Calu3 (cell line): ENCODE measurements at places on chromosomes 11 and 22.

GRCh38 chr11:46051102-46051501, 70.2 kb downstream of the PHF21A start:
- no peak for DNase-seq

- no peak for DNase-seq
These were observed 16.8 kb downstream of the SERPING1 start for GRCh38 chr11:57614234-57614772.

DNA sequence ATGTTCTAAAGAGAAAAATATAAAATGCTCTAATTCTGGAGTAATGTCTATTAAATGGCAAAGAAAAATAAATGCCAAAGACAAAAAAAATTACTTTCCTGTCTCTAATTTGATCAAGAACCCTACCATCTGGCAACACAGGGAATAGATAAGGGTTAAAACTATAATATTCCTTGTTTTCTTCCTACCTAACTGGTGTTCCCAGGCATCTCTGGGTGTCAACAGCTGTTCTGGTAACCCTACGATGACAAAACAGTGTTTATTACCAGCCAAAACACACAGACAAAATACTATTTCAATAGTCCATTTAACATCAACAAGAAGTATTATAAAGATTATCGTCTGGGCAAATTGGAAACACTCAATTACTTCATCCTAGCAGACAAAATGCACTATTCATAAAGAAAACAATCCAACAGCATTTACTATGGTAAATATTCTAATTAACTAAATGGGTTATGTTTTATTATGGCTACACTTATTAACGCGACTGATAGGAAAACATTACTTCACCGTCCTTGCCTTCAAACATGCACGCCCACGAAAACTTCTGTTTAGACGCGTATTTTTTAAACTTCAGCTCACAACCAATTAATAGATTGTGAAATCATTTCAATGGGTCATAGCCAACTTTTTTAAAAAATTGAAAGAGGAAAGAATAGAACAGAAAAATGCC, 50.6 kb downstream of the LGR4 start:
- no peak for DNase-seq

DNA sequence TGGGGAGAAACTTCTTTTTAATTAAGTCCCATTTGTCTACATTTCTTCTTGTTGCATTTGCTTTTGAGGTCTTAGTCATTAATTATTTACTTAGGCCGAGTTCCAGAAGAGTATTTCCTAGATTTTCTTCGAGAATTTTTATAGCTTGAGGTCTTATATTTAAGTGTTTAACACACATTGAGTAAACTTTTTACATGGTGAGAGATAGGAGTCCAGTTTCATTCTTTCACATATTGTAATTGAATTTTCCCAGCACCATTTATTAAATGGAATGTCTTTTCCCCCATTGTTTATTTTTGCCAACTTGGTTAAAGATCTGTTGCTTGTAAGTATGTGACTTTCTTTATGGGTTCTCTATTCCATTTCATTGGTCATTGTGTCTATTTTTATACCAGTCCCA, 1344.0 kb upstream of the RAG2 start:
- DNase-seq = no peak

GRCh38 chr11:33344611-33345010, 87.4 kb downstream of the HIPK3 start:
- DNase-seq = no peak

DNA sequence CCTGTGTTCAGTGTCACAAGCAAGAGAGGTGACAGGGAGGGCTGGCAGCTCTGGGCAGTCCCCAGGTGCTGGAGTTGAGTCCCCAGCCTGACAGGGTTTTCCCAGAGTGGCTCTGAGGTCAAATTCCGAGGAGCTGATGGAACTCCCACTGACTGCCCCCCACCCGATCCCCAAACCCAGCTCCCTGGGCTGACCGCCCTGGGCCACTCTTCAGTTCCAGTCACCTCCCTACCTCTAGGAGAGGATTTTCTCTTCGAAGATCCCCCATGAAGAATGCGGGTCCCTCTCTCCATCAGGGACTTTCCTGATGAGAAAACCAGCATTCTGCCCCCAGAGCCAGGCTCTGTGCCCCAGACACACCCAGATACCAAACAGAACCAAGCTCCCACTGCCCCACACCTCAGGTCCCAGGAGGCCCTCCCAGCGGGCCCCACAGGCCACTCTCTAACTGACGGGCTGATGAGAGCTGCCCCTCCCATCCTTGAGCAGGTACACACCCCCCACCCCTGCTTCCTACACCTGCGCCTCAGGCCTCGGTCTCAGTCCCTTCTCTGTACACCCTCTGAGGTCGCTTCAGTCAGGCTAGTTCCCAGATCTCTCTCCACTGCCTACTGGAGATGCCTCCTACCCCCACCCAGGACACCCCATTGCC, 12.1 kb upstream of the RAC2 start:
- DNase-seq = no peak

DNA sequence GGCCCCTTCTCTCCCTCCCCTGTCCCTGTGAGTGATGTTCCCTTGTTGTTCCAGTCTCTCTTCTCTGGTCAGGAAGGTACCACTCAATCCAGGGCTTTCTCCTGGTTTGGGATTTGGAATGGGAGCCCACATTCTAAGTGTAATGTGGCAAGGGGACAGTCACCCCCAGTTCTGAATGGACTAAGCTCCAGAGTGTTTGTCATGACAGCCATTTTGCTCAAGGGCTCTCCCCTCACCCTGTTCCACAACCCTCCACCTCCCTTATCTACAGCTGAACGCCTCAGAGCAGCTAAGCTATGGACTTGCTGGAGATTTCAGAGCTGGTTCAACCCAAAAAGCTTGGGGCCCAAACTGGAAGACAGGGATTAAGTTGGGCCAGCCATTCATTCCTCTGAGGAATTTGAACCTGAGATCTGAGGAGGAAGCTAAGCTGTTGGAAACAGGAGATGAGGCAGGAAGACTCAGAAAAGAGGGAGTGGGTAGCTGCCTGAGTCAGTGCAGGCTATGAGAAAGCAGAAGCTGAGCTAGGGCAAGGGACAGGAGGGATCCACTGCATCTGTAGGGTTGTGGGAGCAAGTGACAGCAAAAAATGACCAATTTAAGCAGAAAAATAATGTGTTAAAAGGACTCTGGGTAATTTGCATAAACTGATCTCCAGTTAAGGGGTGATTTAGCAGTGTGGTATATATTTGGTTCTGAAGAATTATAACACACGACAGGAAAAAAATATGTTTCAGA, 22.9 kb upstream of the FCHSD2 start:
- DNase-seq = no peak

DNA sequence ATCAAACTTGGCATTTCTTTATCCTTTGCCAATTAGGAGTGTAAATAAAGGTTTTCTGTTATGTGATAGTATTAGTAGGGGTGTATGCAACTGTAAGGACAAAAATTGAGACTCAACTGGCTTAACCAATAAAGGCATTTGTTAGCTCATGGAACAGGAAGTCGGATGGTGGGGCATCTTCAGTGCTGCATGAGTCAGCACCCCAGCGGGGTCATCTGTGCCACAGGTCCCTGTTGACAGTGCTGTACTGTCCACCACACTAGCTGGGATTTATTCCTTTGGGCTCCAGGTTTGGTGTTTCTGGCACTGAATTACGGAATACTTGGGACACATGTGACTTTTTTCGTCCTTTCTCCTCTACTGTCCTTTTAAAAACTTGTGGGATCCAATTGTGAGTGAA, 86.0 kb downstream of the PPP6R3 start:
- no peak for DNase-seq

GRCh38 chr11:827146-827896, 398 bp upstream of the CRACR2B start:
- DNase-seq = peak; percentile 71

DNA sequence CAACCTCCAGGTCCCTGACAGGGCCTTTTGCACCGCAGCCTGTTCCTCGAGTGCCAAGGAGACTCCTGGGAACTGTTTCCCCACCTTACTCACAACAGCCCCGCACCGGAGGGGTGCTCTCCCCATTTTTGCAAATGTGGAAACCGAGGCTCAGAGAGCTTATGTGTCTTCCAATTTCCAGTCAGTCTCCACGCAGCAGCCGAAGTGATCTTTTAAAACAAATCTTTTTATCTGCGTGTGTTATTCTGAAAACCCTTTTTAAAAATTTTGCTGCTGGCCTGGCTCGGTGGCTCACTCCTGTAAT, 409 bp upstream of the TMEM134 start:
- no peak for DNase-seq

GRCh38 chr22:29726106-29726505, 6.3 kb downstream of the CABP7 start:
- DNase-seq = no peak

GRCh38 chr11:134413826-134414731, 2.0 kb upstream of the B3GAT1 start:
- no peak for DNase-seq

DNA sequence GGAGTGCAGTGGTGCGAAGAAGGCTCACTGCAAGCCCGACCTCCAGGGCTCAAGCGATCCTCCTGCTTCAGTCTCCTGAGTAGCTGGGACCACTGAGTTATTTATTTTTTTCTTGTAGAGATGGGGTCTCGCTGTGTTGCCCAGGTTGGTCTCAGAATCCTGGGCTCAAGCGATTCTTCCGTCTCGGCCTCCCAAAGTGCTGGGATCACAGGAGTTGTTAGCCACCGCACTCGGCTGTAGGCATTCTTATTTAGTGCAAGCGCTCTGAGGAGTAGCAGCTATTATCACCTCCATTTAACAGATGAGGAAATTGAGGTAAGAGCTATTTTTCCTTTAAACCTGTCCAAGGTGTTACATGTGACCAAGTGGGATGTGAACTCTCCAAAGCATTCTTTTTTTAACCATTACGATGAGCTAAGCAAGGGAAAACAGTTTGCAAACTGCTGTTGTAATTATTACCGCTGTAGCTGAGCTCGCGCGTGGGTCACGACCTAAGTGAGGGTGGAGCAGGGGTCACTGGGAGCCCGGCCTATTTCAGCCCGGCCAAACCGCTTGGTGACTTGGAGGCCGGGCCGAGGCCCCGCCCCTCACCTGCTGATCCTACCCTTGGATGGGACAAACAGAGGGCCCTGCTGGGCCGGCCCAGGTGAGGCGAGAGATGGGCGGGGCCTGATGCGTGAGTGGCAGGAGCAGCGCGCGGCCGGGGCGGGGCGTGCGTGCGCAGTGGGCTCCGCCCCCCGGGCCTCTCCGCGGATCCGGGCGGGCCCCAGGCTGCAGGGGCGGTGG, 449 bp upstream of the KREMEN1 start:
- DNase-seq = peak; percentile 98

GRCh38 chr22:23655891-23656475, 23.9 kb upstream of the DRICH1 start:
- no peak for DNase-seq

DNA sequence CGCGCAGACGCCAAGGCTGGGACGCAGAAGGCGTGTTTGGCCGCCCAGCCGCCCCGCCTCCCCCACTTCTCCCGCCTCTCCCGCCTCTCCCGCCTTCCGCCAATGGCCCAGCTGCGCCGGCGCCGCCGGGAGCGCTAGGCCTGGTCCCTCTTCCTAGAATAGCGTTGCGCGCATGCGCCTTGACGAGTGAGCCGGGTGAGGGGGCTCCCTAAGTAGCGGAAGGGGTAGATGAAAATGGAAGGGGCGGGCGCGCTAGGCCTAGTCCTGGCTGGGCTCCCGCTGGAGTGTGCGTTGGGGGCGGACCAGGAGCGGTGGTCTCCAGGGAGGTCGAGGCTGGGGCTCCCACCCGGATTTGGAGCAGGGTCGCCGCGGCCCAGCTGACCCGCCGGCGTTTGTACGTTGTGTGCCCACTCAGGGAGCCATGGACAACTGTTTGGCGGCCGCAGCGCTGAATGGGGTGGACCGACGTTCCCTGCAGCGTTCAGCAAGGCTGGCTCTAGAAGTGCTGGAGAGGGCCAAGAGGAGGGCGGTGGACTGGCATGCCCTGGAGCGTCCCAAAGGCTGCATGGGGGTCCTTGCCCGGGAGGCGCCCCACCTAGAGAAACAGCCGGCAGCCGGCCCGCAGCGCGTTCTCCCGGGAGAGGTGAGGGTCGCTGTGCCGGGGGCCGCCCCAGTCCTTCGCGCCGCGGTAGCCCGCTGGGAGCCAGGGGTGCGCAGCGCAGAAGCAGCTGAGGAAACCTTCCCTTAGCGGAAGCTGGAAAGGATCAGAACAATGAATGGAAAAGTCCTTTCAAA, at the start of gene AKIP1:
TSS of gene AKIP1 (plus strand) at position 161 of the 795 bp plus-strand sequence. CDS start at position 422, 261 bp downstream.
- peak; percentile 93 for DNase-seq

DNA sequence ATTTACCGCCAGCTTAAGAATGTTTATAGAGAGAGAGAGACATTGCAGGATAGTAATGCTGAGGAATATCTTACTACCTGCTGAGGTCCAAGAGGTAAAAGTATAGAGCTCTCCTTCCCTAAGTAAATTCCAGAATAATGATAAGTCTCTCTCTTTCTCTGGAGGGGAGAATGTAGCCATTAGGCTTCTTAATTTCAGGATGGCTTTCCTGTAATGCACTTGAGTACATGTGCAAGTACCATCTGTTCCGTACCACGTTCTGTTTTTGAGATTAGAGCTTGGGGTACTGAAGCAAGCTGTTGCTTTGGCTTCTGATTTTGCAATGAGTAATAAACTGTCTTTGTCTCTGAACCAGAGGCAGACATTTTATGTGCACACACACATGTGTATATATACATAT, 1314.0 kb downstream of the JRKL start:
- no peak for DNase-seq

- no peak for DNase-seq
These were observed 25.6 kb upstream of the MMP12 start for GRCh38 chr11:102900346-102900745.
